ENCODE measurements at places on chromosomes 6 and 20.

DNA sequence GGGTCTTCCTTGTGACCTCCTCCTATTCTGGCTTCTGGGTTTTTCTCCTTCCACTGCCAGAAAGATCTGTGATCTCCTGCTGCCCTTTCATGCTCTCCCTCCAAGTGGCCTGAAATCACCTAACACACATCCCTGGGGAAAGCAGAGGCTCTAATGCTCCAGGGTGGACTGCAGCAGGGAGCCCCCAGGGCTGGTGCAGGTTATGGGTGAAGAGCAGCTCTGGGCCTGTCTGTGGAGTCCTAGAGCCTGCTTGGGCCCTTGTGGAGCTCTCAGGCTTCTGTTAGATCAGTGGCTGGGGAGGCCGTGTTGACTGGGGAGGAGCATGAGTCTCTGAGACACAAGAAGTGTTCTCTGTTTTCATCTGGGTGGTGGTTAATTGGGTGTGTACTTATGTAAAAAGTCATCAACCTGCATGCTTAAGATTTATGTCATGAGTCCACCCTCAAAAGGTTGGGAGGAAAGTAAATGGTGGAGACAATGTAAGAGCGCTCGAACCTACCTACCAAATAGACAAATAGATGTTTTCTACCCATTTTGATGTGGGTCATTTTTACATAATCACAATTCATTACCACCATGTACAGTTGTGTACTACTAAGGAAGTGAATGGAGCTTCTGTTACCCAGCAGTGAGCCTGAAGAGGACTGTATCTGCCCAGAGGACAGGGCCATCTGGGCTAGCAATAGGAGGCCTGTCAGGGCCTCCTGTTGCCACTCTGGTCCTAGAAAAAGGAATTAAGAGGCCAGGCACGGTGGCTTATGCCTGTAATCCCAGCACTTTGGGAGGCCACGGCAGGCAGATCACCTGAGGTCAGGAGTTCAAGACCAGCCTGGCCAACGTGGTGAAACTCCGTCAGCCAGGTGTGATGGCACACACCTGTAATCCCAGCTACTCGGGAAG is 32.0 kb upstream of the RNF8 start:
- DNase-seq = no peak

GRCh38 chr6:21455071-21455470 is 138.5 kb upstream of the SOX4 start:
- DNase-seq = no peak

DNA sequence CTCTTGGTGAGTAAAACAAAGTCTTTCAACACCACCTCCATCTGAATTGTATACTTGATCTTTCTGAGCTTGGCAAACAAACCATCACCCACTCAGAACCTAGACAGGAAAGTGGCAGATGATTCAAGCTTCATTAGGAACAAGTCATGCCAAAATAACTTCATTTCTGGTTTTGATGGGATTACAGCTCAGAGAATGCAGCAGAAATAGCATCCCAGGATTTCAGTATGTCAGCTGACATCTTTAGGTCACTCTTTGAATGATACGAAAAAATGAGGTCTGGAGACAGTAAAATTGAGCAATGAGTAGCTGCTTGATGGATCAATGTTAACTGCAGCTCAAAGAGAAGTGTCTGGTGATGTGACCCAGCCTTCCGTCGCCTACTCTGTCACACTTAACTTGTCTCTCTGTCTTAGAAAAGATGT is 92.4 kb downstream of the GJA10 start:
- no peak for DNase-seq

GRCh38 chr6:152598901-152599537 is 38.1 kb downstream of the SYNE1 start:
- DNase-seq = no peak

DNA sequence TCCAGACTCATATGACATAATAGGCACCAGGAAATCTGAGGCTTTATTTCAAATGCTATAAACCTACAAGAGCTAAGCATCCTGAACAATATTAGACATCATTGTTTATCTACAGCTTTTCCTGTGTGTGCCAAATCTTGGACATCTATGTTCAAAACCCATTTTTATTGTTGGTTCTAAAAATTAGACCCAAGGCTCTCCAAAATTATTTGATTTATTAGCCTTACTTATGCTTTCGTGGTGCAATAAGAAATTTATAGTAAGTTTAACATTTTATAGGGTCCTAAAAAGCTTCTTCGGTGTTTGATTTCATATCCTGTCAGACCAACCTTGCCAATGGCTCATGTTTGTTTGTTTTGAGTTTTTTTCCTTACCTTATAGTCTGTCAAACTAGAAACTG is 1014.5 kb upstream of the MANEA start:
- DNase-seq = no peak

DNA sequence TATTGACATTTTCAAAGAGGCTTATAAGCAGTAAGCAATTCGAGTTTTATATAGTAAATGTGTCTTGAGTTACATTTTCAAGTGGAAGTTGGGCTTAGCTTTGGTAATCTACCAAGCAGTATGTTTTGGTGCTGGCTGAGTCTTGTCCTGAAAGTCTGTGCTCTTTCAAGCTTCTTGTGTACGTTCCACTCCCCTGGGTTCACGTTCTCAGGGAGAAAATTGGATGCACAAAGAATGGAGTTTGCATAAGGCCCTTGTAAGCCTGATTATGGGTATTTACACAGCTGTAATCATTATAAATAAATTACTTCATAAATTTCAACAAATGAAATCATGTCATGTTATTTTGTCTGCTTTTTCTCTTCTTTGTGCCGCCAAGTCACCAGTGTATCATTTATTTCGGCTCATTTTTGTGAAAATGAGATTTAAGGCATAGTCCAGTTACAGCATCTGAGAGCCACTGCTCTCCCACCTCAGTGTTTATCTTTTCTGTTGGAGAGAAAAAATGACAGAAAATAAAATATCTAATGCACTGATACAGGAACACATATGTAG is 262.5 kb downstream of the BTBD3 start:
- no peak for DNase-seq

DNA sequence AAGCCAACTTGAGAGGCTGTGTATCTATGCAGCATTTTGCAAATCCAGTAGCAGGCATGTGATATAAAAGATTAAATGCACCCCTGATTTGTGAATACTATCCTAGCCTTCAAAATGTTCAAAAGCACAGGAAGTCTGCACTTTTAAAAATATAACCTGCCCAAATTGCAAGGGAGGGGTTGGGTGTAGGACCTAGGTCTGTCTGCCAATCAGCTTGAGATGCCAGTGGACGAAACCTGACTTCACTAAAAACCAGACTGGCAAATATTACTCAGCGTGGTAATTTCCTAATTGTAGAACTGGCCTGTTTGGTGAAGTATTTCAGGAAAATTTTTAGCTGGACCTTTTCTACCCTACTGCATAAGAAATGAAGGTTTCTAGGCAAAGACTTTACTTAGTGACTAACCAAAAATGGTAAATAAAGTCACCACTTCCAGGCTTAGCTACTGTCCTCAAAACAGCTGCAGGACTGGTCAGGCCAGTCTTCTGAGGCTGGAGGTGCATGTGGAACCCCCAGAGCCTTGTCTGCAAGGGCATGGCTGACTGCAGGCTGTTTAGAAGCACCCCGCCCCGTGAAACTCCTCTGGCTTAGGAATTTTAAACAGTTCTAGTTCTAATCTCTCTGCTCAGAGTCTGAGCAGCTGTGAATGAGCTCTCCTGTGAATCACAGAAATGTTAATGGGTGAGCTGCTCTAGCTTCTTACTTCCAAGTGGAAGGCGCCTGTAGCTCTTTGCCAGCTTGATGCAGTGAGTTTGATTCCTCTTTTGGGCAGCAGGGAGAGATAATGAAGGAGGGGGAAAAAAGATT is 104.4 kb upstream of the ESR1 start:
- DNase-seq = no peak

- DNase-seq = no peak
Observed at GRCh38 chr6:163708466-163708865, 293.9 kb downstream of the QKI start.

GRCh38 chr20:63441136-63442099 is 31.0 kb downstream of the KCNQ2 start:
- DNase-seq = no peak
